HFF-Myc (cell line): ENCODE measurements at places on chromosomes 2 and 18.

GRCh38 chr2:1665761-1666505, 78.4 kb downstream of the PXDN start:
- no peak for DNase-seq

- DNase-seq = no peak
Measured at GRCh38 chr2:19864381-19864780, 37.4 kb downstream of the TTC32 start.

GRCh38 chr18:62766266-62766665, 50.9 kb downstream of the PHLPP1 start:
- DNase-seq = no peak

- DNase-seq = no peak
Measured at GRCh38 chr2:132645722-132646539, 24.1 kb downstream of the LYPD1 start.

DNA sequence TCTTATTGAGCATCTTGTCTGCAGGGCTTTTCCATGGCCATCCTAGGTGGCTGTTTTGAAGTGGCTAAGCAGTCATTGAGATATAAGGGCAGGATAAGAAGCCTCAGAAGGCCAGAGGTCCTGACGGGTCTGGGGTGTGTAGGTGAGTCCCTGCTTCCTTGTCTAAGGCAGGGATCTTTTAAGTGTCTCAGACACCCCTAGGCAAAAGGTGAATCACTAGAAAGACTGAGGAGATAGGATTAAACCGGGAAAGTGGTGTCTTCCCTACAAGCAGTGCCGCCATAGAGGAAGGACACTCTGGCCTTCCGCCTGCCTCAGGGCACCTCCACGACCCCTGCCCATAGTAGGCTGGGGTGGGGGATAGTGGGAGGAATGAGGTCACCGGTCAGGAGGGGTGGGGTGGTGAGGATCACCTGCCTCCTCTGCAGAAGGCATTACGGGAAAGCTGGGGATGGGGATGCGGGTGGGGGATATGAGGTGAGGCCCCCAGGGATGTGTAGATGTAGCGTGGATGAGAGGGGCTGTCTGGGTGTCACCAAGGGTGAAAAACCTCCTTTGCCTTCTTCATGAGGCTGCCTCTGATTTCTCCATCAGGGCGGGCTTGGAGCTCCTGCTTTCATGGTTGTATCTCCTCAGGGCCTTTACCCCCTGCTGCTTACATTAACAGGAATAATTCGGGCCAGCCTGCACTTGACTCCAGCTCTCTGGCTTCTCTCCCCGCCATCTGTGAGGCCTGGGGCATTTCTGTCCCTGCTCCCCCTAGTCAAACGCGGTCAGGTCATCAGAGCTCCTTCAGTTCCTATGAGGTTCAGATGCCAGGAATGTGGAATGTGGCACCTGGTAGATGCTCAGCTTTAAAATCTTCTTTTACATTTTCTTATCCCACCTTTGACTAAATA, 244.0 kb downstream of the DYSF start:
- no peak for DNase-seq

GRCh38 chr2:195543063-195543462, 114.0 kb upstream of the SLC39A10 start:
- no peak for DNase-seq

- no peak for DNase-seq
Measured at GRCh38 chr2:195711478-195711877, 54.5 kb downstream of the SLC39A10 start.

GRCh38 chr2:139778732-139779131, 998.5 kb upstream of the NXPH2 start:
- no peak for DNase-seq

DNA sequence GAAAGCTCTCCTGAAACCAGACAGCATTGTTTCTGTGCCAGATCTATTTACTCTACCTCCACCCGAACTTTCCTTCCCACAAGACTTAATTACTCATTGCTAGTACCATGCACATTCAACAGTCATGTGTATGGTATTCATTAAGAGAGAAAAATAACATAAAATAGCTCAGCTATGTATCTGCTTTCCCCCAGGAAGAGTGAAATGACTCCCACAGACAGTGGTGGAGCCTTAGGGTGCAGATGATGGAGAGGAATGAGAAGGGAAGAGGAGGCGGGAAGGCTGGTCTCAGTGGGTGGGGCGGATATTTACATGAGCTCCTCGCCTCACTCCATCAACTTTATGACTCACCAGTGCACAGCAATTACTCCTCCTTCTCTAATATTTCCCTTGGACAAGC, 724.5 kb downstream of the EPHA4 start:
- peak; percentile 35 for DNase-seq

GRCh38 chr2:66574701-66575624, 140.0 kb downstream of the MEIS1 start:
- peak; percentile 59 for DNase-seq

GRCh38 chr2:68569604-68570003, 73.8 kb upstream of the PROKR1 start:
- no peak for DNase-seq

DNA sequence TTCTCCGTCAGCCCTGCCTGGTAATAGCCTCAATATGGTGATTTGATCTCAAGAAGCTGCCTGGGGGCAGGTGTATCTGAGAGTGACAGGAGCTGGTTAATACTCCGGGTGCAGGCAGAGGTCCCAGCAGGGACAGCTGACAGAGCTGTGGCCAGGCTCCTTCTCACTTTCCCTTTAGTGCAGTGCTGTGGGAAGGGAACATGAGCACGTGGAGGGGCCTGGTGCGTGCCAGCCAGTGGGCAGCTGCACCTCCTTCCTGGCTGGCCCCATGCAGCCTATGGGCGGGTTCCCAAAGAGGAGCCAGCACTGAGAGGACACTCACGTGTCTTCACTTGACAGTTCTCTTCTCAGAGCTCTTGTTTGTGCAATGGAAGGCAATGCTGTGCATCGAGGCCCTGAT, 9.1 kb downstream of the CNNM4 start:
- no peak for DNase-seq

- no peak for DNase-seq
Measured at GRCh38 chr2:103324671-103325070, 562.8 kb downstream of the TMEM182 start.

DNA sequence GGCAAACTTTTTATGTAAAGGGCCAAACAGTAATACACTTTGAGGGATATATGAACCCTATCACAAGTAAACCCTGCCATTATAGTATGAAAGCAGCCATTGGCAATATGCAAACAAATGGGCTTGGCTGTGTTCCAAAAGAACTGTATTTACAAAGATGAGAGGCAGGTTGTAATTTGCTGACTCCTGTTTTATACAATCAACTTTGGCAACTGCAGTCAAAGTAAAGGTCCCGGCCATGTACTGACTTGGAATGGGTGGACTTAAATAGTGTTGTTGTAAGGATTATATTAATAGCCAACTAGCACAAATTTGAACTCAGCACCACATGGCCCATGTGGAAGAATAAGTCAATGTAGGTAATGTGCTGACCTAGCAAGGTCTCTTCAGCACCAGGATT, 223.4 kb downstream of the WDPCP start:
- no peak for DNase-seq

- DNase-seq = no peak
Measured at GRCh38 chr18:79952996-79953559, 1.6 kb upstream of the SLC66A2 start.

DNA sequence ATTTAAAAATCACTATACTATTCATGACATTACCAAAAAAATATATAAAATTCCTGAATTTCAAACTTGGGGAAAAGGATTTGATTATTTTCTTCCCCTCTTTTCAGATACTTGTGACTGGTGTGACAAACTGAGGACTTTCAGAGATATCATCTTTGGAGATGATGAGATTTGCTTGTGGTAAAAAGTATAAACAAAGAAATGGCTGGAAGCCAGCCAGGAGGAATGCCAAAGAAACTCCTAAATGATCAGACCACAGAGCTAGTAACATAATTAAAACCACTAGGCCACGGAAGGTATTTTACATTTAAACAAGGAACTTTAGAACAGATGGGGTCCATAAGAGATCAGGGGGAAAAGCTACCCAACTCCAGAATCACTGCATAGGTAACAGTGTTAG, 58.7 kb downstream of the PIGN start:
- DNase-seq = peak; percentile 78

DNA sequence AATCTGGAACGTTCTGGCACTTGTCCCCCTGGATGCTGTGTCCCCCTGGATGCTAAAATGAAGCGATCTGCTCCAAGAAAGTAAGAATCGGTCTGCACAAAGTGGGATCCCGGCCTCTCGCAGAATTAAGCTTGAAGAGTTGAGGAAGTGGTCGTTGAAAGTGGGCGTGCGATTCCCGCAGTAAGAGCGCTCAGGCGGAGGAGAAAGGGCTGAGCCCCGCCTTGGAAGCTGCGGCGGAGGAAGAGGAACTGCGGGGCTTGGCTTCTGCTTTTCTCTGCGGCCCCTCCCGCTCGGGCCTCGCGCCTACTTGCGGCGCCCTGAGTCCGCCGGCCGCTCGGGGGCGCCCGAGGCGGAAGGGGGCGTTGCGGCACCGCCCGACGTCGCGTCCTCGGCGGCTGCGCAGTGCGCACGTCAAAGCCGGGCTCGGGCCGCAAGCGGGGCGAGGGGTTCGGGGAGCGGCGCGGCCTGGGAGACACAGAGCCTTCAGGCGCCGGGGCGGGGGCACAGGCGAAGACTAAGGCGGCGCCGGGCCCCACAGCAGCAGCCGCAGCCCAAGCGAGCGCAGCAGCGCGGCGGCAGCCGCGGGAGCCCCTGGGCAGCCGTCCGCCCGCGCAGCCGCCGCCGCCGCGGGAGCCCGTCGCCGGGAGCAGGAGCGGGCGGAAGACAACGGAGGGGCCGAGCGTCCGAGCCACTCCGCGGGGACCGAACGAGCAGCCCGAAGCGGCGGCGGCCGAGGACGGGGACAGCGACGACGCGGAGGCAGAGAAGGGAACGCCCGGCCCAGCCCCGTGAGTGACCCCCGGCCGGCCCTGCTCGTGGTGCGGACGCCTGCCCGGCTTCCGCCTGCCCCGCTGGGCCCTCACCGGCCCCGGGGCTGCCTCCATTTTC, at the start of gene CAB39:
Gene CAB39 (plus strand): TSS at position 400 of the 888 bp plus-strand sequence. CDS start 47,160 bp downstream, outside the sequence.
- DNase-seq = peak; percentile 52

- DNase-seq = no peak
Measured at GRCh38 chr2:109438146-109438545, 175.6 kb downstream of the SEPTIN10 start.

DNA sequence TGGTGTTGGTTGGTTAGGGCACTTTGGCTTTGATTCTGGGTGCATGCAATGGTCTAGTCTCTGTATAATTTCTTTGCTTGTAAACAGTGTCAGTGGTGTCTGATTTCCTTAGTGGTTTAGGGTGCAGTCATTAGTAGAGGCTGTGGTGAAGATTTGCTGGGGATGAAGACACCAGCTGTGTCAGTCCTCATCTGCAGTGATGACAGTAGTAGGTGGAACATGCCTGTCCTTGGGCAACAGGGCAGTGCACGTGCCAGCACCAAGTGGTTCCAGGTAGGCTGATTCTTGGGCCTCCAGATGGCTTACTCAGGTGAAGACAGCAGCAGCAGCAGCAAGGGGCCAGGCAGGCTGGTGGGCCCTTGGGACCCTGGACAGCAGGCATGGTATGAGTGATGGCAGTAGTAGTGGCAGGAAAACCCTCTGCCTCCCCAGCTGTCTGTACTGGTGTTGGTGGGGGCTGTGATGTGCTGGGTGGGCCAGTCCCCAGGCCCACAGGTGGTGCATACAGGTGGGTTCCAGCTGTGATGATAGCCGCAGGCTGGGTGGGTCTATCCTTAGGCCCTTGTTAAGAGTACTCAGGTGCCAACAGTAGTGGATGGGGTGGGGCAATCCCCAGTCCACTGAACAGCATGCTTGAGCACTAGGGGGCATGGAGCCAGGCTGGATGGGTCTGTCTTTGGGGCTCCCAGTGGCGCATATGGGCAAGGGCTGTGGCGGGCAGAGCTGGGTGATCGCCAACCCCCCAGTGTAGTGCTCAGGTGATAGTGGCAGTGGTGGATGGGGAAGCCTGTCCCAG, 140.7 kb upstream of the THUMPD2 start:
- DNase-seq = no peak
